ENCODE measurements at places on chromosomes 11 and 22. TPM values are rescaled to one million over a fixed set of nuclear protein-coding genes. Genes with fewer than 3 reads are reported as not detected.

- no peaks in the 10 kb centered on the region for H3K36me3 ChIP-seq
- no peak overlapping the region for H3K4me3 ChIP-seq
- peaks cover 9% of the 10 kb centered on the region for H3K4me1 ChIP-seq
- peaks cover 18% of the 10 kb centered on the region for H3K27me3 ChIP-seq
- peak; percentile 49 for DNase-seq
- H3K27ac ChIP-seq, result no peak overlapping the region
Observed at GRCh38 chr11:123020968-123021367, 39.3 kb upstream of the BSX start.

GRCh38 chr11:125489166-125489565, 6.9 kb downstream of the FEZ1 start:
- peak overlapping the region; percentile 85 for H3K4me3 ChIP-seq
- H3K27me3 ChIP-seq, result peaks cover 9% of the 10 kb centered on the region
- H3K4me1 ChIP-seq, result peaks cover 11% of the 10 kb centered on the region

Gene LARGE2
- total RNA-seq, result not detected

- H3K4me1 ChIP-seq, result peaks cover 68% of the 10 kb centered on the region
- H3K27me3 ChIP-seq, result no peaks in the 10 kb centered on the region
- no peaks in the 10 kb centered on the region for H3K36me3 ChIP-seq
- no peak overlapping the region for H3K4me3 ChIP-seq
Observed at GRCh38 chr11:122711362-122711761, 55.8 kb downstream of the UBASH3B start.

DNA sequence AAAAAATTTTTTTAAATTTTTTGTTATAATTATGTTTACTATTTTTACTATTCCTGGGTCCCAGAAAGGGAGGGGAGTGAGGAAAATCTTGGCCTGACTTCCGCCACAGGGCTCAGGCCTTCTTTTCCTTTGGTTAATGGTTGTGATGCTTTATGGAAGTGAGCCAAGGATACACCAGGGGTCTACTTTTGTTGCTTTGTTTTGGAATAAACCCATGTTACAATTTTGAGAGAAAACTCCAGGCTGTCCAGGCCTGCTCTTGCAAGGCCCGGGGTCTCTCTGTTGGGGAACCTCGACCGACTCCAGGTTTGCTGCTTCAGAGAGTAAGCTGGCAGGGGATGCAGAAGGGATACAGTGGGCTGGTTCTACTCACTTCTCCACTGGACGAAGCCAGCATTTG, 84.7 kb downstream of the ABTB2 start:
- H3K4me1 ChIP-seq, result peaks cover 23% of the 10 kb centered on the region
- no peak for DNase-seq
- no peaks in the 10 kb centered on the region for H3K36me3 ChIP-seq
- H3K27ac ChIP-seq, result no peak overlapping the region
- H3K4me3 ChIP-seq, result no peak overlapping the region

Gene FAT3
- total RNA-seq, result 0.39 TPM

Gene BAIAP2L2
- not detected for total RNA-seq

Gene PTPN5
- total RNA-seq, result not detected

Gene OVOL1
- not detected for total RNA-seq

DNA sequence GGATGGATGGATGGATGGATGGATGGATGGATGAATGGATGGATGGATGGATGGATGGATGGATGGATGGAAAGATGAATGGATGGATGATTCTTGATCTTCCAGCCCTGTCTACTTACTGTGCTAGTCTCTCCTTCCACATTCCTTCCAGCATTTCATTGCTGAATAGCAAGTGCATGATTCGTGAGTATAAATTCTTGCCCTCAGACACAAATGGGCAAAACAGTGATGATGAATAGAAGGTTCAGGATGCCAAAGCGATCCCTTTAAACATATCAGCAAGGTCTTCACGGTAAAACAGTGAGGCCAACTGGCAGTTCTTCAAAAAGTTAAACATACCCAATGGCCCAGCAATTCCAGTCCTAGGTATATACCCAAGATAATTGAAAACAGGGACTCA, 400.2 kb downstream of the MN1 start:
- no peak overlapping the region for H3K27ac ChIP-seq
- H3K4me3 ChIP-seq, result no peak overlapping the region
- H3K36me3 ChIP-seq, result no peaks in the 10 kb centered on the region
- peak; percentile 38 for DNase-seq
- peaks cover 26% of the 10 kb centered on the region for H3K27me3 ChIP-seq
- peaks cover 5% of the 10 kb centered on the region for H3K4me1 ChIP-seq

GRCh38 chr11:105244160-105244825, 104.7 kb upstream of the CARD18 start:
- peaks cover 21% of the 10 kb centered on the region for H3K36me3 ChIP-seq
- H3K27ac ChIP-seq, result peak overlapping the region; percentile 95
- peak; percentile 91 for DNase-seq
- H3K27me3 ChIP-seq, result no peaks in the 10 kb centered on the region

DNA sequence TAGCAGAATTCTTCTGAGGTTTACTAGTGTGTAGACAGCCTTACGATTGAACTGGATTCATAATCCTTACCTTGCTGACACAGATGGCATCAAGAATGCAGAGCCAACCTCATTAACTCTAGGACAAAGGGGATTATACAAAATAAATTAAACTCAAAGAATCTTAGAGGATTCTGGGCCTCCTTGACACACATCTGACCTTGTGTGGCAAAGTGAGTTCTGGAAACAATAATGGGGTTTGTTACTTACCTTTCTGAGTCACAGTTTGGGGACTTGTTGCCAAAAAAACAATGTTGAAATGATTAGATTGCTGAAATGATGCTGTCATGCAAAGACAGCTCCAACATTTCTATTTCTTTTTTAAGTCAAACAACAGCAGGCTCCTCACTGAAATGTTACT, 179.1 kb upstream of the ISX start:
- peaks cover 17% of the 10 kb centered on the region for H3K36me3 ChIP-seq
- H3K4me3 ChIP-seq, result no peak overlapping the region
- no peak for DNase-seq
- H3K27me3 ChIP-seq, result no peaks in the 10 kb centered on the region

GRCh38 chr11:45880772-45881570, 4.5 kb upstream of the MAPK8IP1 start:
- DNase-seq, result no peak
- peaks cover 10% of the 10 kb centered on the region for H3K36me3 ChIP-seq
- H3K27ac ChIP-seq, result no peak overlapping the region
- no peak overlapping the region for H3K4me3 ChIP-seq
- H3K27me3 ChIP-seq, result peaks cover 2% of the 10 kb centered on the region

All from HFFc6 (cell line).